Stimulated activated CD8-positive, alpha-beta memory T cell treated with anti-CD3 and anti-CD28 coated beads, Interleukin-4, amount 100 ng/mL, for 48 hours (primary cell): ENCODE measurements at places on chromosomes 6 and 20.

DNA sequence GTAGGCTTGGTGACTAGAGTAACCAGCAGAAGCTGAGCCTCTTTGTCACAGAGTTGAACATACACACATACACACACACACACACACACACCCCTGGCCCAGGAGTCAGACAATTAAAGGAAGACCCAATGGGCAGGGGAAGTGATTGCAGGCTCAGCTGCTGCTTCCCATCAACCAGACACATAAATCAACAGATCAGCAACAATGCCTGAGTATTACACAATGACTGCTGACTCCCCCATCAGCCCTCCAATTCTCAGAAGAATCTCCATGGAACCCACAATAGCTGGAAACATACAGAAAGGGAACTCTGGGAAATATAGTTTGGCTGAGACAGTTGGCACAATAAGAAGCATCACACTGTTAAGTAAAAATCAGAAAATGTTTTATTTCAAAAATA, 270.4 kb upstream of the PLCB4 start:
- no peak for DNase-seq

DNA sequence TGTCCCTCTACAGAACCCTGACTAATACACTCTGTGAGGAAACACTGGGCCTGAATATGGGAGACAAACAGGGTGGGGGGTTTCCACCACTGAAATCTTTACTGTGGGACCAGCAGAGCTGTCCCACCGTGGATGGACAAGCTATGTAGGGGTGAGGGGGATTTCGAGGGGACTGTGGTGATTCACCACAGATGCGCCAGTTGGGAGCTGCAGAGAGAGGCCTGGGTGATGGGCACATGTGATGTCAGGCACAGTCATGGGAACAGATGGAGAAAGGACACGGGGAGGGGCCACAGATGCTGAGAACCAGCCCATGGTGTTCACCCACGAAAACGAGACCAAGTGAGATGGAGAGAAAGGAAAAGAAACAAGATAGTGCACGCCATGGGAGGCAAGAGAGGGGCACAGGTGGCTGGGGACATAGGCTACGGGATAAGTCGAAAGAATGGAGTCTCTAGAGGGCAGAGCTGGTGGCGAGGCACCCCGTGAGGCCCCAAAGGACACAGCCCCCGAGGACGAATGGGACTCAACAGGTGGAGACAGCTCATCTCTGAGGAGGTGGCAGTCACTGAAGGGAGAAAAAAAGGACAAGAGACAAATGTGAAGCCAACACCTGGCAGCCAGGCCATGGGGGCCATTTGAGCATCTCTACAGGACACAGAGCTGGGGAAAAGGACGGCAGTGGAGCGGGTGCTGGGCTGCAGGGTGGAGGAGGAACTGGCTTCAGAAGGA, 10.5 kb upstream of the RAMACL start:
- DNase-seq: no peak

- no peak for DNase-seq
Observed at GRCh38 chr20:48892891-48893290, 28.6 kb upstream of the ARFGEF2 start.

DNA sequence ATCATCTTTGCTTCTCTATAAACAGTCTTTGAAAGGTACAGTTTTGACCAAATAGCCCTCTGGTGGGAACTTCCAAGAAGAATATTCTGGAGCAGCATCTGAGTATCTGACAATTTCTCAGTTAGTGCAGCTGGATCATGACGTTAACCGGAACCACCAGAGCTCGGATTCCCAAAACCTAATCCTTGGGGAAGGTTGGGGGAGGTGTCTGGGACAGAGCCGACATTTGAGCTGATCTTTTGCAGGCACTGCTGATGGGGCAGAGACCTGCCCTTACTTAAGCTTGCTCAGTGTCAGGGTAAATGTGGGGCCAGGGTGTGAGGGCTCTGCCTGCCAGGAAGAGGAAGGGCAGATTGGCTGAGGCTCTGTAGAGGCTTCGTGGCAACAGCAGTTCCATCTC, 416.6 kb downstream of the DHX35 start:
- no peak for DNase-seq
